ENCODE measurements at places on chromosomes 2 and 18.

DNA sequence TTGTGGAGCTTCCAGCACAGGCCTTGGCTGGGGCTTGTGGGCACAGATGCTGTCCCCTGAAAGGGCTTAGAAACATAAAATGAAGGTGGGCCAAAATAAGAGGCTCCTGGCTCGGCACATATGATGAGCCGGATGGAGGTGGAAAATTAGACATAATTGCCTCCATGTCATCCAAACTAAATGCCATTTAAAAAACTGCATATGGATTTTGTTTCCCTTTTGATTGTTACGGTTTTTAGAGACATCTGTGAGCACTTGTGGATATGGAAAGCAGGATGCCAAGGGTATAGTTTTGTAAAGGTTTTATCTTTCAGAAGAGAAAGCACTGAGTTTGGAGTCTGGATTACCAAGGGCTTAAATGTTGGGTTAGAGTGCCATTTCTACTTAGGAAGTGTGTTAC, 498.3 kb downstream of the RIT2 start:
- no peak for DNase-seq

- DNase-seq, result no peak
These were observed 11.5 kb downstream of the SPATS2L start for GRCh38 chr2:200317975-200318374.

DNA sequence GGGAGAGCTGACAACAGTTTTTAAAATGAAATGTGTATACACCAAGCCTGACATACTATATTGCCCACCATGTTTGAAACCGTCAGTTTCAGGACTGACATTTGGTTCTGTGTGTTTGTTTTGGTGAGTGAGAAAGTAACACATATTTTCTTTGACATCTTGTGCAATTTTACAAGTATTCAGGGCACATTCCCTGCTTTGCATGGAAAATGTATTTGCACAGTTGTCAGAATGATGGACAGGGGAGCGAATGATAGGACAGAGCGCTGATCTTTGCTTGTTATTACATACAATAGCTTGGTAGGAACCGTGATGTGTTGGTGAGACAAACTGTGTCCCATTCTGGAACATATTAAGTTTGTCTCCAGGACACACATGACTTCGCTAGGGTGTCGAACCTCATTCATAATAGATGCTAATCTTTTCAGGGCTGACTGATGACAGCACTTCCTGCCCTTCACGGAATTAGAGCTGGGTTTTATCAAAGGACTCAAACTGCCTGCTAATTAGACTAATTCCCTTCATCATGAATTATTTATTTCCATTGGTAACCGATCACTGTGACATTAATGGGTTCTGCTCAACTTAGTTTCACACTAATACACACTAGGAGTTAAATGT, 158.5 kb downstream of the CDCA7 start:
- DNase-seq, result no peak

- no peak for DNase-seq
These were observed 127.4 kb downstream of the VAPA start for GRCh38 chr18:10041180-10041579.

DNA sequence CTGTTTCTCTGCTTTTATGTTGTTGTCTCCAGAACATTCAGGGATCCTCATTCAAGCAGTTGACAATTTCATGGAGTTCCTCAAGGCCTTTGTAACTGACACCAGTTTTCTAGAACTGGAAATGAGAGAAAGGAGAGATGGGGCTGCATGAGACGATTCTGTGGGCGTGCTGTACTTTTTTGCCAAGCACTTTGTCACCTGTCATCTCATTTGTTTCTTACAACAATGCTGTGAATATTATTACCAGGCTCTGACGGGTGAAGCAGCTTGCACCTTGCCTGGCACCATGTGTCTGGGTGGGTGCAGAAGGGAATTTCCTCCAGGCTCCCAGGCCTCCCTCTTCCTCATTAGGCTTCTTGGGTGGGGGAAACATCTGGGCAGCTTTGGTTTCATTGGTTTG, 22.2 kb upstream of the ATOH8 start:
- no peak for DNase-seq

DNA sequence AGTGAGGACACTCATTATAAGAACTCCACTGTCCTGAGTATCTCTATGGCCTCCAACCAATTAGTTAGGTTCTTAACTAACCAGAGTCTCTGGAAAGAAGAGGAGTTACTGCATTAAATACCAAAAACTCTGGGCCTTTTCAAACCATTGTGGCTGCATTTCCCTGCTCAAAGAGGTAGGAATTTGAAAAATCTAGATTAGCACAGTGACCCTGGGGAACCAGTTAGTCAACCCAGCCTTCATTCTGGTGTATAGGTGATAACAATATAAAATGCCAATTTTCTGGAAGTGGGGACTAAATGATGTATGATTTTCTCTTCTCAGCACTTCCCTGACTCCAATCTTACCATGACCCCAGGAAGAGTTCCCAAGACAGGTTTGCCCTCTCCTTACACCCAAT, 287.8 kb upstream of the SETBP1 start:
- DNase-seq, result no peak

GRCh38 chr2:25993049-25993448, 10.8 kb upstream of the KIF3C start:
- no peak for DNase-seq

GRCh38 chr18:28177828-28178635, 1.1 kb upstream of the CDH2 start:
- DNase-seq, result no peak

- DNase-seq, result no peak
These were observed 529.9 kb upstream of the KLHL29 start for GRCh38 chr2:22855081-22855480.

DNA sequence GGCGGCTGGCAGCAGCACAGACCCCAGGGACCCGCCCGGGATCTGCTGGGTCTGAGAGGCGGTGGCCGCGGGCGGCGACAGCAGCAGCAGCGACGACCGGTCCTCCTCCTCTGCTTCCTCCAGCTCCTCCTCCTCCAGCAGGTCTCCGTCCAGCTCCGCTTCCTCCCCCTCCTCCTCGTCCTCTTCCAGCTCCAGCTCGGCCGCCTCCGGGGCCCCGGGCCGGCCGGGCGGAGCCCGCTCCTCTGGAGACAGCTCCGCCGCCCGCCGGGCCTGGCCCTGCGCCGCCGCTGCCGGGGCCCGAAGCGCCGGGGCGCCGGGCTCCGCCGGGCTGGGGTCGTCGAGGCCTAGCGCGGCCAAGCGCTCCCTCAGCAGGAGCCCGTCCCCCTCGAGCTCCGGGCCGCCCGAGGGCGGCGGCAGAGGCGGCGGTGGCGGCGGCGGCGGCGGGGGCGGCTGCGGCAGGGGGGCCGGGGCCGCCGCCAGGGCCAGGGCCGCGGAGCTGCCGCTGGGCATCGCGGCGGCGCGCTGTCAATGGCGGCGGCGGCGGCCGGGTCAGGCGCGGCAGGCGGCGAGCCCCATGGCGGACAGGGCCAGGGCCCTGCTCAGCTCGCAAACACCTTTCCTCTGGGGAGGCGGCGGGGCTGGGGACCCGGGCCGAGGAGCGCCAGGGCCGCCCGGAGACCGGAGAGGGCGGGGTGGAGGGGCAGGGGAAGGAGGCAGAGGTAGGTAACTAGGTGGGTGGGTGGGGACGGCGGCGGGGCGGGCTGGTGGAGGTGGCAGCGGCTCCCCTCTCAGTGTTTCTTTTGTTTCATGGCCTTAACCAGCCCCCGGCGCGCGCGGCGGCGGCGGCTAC, 445 bp downstream of the MEX3C start:
- peak; percentile 32 for DNase-seq

- DNase-seq, result no peak
These were observed 84.2 kb downstream of the DTNA start for GRCh38 chr18:34794348-34794747.

DNA sequence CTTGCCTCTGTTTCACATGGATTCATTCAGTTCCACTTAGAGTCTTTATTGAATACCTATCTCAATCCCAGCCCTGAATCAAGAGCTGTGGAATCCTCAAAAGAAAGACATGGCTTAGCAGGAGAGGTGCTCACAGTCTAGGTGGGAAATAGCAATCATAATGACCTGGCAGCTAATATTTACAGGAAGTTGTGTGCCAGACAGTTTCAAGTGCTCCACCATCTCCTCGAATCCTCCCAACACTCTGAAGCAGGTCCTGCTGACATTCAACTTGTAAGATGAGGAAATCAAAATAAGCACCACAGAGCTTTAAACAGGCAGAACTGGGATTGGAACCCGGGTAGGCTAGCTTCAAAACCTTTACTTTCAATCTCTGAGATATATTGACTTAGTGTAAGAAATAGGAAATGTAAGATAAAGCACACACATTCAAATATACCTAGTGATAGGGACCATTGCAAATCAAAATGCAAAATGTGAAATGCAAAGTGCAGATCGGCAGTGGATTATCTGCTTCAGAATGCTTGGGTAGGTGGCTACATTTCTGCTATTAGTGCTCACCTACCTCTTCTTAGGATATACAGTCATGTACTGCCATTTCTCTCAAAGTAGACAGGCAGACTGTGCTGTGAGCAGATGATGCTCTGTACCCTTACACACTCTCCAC, 182.0 kb downstream of the PRKCE start:
- no peak for DNase-seq

GRCh38 chr2:176407706-176408105, 138.5 kb downstream of the MTX2 start:
- no peak for DNase-seq

DNA sequence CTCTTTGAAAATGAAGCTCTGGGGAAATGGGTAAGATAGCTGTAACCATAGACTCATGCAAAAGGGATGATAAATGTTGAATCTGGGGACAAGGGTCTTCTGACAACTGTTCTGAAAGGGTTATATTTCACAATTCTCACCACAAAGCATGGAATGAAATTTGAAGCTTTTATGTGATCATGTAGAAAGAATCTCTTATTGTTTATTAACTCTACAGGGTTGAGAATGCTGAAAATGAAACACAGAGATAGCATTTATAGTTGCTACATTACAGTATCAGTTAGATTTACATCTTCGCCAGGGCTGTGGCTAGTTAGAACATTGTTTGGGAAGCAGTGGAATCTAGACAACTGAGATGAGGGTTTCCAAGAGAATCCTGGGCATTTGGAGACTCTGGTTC, 97.4 kb upstream of the LHCGR start:
- no peak for DNase-seq

- no peak for DNase-seq
These were observed 51.9 kb downstream of the PLA2R1 start for GRCh38 chr2:160010361-160011145.

GRCh38 chr2:166614029-166614428, 120.0 kb upstream of the SCN7A start:
- no peak for DNase-seq

DNA sequence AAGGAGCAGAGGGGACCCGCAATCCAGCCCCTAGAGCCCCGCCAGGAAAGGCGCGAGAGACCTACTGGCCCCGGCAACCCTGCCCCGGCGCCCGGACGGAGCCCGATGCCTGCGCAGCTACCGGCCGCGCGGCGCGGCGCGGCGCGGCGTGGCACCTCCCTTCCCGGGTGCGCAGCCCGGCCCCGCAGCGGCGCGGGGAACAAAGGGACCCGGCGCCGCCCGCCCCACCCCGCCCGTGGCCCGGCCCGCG, 307 bp downstream of the CDH2 start:
- no peak for DNase-seq

- no peak for DNase-seq
These were observed 93.7 kb downstream of the MAIP1 start for GRCh38 chr2:200049086-200049485.

DNA sequence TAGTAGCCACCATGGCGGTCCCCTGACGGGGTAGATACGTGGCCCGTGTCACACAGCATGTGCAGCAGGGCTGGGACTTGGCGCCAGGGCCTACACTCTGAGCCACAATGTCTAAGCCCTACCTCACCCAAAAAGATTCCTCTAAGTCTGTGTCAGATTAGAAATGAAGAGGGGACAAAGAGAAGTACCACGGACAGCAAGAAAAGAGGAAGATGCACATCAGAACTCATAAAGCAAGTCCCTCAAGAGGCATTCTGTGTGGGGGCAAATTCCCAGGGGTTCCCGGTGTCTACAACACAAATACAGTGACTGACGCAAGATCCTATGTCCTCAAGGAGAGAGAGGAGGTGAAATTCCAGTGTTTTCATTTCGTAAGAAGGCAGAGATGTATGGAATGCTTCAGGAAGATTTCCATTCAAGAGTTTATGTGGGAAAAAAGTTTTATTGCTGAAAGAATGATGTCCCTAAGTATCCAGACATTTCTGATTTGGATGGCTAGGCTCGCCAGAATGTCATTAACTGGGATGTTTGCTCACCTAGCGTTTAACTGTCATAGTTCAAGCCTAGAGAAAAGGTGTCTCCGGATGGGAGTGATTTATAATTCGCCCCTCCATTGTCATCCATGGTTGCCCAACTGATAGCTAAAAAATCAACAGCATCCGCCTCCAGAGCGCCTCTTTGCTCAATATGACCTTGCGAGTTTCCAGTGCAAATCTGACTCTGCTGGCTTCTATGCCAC, 75.6 kb upstream of the CHMP1B start:
- DNase-seq, result no peak

DNA sequence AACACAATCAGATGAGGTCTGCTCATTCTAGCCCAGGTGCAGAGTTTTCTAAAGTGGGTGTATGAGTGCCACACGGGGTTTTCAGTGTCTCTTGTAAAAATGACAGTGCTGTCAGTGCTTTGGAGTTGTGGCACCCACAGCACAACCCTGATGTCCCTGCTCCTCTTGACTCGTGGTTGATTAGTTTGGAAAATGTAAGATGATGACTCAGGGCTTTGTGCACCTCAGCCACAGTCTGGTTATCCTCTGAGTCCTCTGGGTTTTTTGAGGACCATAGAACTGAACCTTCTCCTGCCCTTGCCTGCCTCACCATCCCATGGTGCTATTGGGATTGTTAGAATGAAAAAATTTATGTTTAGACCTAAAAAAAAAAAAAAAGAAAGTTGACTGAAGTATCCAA, 105.6 kb downstream of the MYO1B start:
- DNase-seq, result no peak

DNA sequence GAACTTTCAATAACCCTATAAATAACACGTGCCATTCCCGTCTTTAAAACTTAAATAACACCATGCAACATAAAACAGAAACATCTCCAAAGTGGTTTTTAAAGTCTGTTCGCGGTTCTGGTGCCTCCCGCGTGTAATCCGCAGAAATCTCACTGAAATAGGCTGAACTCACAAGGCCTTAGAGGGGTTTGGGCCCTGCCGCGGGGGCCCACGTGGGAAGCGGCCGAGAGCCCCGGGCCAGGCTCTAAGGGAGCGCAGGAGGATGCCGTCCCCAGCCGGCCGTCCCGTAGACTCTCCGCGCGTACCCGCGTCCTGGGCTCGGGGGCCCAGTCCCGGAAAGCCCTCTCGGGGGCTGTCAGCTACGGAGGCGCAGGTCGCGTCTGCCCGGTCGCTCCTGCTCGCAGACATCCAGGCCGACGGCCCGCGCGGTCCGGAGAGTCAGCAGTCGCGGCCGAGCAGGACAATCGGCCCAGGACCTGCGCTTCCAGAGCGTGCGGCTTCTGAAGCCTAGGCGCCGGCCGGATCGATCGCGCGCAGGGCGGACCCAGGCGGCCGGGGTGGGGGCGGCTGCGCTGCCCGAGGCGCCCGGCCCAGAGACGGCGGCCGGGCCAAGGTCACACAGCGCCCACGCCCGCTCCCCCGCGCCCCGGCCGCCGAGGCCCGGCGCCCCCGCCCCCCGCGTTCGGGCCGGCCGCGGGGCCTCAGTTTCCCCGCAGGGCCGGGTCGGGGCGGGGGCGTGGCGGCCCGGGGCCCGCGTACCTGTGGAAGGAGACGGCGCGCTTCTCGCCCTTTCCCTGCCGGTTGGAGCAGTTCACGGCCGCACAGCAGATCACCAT, 558 bp downstream of the THAP4 start:
- peak; percentile 15 for DNase-seq

Data from CD8-positive, alpha-beta memory T cell (primary cell).